ENCODE measurements at places on chromosomes 2 and 18.

DNA sequence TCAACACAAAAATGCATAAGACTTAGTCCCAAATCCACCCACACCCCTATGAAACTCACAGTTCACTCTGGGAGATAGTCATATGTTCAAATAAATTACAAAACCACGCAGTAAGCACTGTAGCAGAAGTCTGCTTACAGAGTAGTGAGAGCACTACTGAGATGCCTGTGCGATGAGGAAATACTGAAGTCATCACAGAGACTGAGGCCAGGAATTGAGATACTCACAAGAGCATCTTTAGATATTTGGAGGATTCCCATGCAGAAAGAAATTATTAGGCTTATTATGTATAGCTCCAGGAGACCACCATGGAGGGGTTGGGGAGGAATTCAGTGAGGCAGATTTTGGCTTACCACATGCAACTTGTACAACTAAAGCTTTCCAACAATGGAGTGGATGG is 82.3 kb downstream of the ANTXR1 start:
- DNase-seq: no peak

DNA sequence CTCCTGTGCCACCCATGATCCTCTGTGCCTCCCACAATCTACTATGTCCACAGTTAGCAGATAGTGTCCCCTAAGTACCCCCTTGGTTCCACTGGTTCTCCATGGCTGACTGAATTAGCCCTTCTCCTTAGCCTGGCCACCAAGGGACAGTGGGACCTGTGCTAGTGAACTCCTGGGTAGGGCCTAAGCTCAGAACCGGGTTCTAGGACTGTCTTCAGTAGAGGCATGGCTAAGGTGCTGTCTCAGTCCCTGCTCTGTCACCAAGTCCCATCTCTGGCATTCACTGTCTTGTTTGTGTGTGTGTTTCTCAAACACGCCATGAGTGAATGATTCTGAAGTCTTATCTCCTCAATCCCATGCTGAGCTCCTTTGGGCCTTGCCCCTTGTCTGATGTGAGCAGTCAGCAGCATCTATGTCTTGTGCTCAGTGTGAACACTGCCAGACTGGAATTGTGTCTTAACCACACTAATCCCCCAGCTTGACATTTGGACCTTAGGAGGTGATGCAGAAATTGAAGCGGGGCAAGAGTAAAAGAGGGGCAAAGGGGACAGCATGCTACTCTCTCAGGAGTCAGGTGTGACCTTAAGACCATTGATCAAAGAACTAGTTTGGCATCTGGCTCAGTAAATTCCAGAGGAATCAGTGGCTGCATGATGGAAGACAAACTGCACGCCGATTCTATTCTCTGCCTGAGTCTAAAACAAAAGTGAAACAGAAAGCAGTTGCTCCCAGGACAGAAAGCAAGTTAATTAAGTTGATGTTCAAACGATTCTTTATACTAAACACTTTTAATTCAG is 190.5 kb downstream of the ALPK2 start:
- peak; percentile 6 for DNase-seq

- no peak for DNase-seq
Observed at GRCh38 chr2:219273937-219274336, 5.2 kb upstream of the DNAJB2 start.

- peak; percentile 34 for DNase-seq
Observed at GRCh38 chr2:223760838-223761502, 76.4 kb downstream of the AP1S3 start.

DNA sequence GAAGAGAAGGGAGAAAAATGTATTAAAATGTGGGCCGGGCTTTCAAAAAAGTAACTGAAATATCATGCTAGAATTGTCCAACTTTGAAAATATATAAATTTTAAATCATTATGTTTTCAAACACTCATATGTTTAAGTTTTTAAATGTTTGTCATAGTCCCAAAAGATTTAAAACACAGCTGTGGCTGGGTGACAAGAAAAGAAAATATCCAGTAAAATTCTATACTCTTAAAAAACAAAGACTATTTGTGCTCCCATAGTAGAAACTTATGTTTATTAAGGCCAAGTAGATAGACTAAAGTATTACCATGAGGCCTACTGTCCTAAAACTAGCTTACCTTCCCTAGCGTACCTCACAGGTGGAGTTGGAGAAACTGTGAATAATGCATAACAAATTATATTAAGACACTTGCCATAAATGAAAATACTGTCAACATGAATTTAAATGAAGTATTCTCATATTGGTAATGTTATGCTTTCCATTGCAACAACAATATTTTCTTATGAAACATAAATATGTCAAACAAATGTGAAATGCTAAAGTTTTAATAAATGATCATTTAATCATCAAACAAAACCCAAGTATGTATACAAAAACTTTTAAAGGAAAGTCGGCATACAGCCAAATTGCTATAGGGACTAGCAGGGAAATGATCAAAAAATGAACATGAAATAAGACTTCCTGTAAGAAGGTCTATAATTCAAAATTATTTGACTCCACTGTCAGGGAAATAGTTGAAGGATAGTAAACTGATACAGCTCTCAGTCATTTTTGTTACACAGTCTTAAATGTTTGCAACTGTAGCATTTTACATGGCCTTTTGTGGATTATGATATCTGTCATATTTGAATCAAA is 13.4 kb downstream of the MEIS1 start:
- no peak for DNase-seq

GRCh38 chr18:55289775-55290174 is 298.2 kb downstream of the TCF4 start:
- no peak for DNase-seq

DNA sequence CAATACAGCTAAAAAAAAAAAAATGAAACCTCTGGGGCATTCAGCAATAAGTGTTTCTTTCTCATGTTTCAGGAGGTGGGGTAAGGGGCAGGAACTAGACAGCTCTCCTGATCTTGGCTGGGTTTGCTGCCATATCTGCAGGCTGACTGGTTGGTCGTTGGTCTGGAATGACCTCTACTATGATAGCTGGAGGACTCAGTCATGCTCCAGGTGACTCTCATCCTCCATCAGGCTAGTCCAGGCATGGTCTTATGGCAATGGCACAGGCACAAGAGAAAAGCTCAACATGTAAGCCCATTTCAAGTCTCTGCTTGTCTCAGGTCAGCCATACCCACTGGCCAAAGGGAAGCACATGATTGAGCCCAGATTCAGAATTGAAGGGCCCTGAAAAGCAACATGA is 9.5 kb upstream of the SLC1A4 start:
- DNase-seq: no peak

DNA sequence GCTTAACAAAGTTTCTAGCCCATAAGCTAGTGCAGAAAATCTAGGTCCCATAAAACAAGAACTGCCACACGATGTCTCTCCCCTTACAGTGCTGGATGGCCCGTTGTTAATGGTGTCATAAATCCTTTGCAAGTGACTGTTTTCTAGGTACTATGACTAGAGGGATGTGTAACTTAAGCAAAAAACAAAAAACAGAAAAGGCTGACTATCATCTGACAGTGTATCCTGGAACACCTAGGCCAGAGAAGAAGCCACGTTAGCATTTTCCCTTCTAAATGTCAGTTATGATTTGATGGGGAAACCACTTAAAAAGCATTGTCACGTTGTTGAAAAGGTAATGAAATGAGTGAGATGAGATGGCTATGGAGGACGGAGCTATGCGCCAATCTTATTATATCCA is 2.4 kb downstream of the CASP8 start:
- no peak for DNase-seq

Measured in stimulated activated CD4-positive, alpha-beta T cell treated with anti-CD3 and anti-CD28 coated beads, Interleukin-2, amount 100 ng/mL, for 48 hours (primary cell).